ENCODE measurements at places on chromosomes 7 and 10.

GRCh38 chr7:119720541-119720940 is 552.4 kb upstream of the KCND2 start:
- DNase-seq: peak; percentile 46

DNA sequence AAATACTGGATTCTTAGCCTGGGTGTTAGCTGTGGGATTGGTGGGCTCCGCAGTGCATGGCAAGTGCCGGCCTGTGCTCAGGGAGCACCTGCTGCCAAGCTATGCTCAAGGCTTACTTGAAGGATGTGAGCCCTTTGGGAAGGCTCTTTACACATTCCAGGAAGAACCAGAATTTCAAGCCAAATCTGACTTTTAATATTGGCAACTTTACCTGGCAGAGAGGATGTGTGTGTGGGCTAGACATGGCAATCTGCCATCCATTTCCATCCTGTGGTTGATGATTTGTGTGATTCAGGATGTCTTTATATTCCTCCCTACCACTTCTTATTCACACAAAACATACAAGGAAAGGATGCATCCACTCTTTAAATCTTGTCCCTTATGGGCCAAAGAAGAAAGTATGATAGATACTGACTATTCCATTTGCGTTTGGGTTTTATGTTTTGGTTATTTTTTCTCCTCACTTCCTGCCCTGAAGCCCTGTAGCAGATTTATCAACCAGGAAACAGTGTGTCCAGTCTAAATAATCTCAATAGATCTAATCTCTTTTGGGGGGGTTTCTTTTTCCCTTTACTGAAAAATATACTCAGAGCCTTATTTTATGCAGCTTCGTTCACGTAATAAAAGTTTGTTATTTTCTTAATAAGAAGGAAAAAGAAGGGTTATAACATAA is 247.1 kb downstream of the COBL start:
- DNase-seq: no peak

DNA sequence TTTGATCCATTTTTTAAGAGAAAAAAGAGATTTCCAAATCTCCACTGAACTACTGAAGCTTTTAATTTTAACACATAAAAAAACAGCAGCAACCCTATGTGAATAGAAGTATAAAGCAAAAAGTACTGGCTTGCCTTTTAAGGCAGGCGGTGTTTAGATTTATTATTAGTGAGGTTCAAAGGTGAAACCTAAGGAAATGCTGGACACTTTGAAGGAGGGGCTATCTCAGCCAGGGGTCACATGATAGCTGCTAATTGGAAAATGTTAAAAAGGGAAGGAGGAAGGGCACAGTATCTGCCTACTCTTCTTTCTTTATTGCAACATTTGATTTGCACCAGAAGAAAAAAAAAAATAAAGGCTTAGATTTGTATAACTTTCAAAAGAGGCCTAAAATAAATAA is 183.8 kb downstream of the SKAP2 start:
- no peak for DNase-seq

- no peak for DNase-seq
These were observed 61.0 kb downstream of the DOCK4 start for GRCh38 chr7:112145206-112145605.

- DNase-seq: no peak
These were observed 17.0 kb upstream of the NUP42 start for GRCh38 chr7:23164846-23165245.

- no peak for DNase-seq
These were observed 60.7 kb upstream of the SLC13A1 start for GRCh38 chr7:123260428-123260960.

- no peak for DNase-seq
These were observed 269.6 kb upstream of the LRGUK start for GRCh38 chr7:133857376-133858119.

GRCh38 chr10:66307826-66308225 is 618.0 kb upstream of the LRRTM3 start:
- peak; percentile 3 for DNase-seq

- DNase-seq: no peak
These were observed 50.7 kb downstream of the MDFIC start for GRCh38 chr7:114972567-114972966.

- peak; percentile 93 for DNase-seq
These were observed 47.6 kb upstream of the ITGB1 start for GRCh38 chr10:33005322-33006301.

DNA sequence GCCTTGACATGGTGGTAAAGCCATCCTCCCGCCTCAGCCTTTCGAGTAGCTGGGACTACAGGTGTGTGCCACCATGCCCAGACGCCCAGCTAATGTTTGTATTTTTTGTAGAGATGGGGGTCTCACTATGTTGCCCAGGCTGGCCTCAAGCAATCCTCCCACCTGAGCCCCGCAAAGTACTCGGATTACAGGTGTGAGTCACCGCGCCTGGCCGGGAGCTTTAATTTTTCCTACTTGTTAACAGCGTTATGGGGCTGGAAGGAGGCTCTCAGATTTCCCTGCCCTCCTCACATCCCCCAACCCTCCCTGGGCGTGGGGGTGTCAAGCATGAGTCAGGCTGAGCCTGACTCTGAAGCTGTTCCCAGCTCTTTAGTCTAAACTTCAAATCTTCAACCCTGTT is 8.3 kb downstream of the ALKBH4 start:
- peak; percentile 95 for DNase-seq

- no peak for DNase-seq
These were observed 28.3 kb upstream of the EGR2 start for GRCh38 chr10:62844280-62845011.

GRCh38 chr10:106996510-106996909 is 168.0 kb downstream of the SORCS1 start:
- DNase-seq: no peak

DNA sequence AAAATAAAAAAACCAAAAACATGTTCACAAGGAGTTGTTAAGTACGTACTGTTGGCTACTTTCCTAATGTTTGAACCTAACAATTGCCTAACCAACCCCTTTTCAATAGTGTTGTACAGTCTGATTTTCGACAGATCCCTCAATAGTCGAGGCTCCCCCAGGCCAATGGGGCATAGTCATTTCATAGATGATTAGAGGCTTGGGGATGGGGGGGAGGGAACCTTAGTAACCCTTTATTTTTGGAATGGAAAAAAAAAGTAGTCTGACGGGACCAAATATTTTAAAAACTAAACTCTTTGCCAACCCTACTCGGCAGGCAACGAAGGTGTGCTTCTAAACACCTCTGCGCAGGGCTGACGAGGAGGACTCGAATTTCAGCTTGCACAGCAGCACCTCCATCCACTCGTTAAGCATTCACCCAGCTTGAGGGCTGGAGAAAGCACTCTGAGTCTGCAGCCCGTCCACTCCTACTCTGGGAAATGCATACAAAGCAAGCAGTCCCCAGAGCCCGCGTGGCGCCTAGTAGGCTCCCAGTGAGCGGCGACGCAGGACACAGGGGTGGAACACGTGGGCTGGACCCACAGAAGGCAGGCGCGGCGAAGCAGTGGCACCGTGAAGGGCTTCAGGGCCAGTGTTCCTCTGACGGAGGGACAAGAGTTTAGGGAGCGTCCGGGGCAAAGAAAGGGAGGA is 899 bp downstream of the PUS7 start:
- DNase-seq: peak; percentile 91

- DNase-seq: peak; percentile 98
These were observed 47.1 kb downstream of the SYPL1 start for GRCh38 chr7:106064771-106065574.

DNA sequence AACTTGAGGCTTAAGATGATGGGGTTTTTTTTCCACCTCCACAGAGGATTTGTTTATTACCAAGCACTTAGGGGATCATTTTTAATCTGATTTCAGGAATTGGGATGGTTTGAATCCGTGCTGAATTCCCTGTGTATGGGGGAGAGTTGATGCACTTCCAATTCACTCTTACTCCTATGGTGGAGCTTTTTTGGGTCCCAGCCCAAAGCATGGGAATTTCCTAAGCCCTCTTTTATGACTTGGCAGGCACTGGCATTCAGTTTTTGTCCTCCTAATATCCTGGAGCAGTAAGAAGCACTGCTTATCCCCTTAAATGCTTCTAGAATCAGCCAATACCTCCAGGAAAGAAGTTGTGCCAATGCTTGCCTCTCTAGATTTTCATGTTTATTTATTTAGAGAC is 78.7 kb downstream of the HYCC1 start:
- DNase-seq: no peak

GRCh38 chr7:29356631-29357030 is 162.1 kb downstream of the CHN2 start:
- no peak for DNase-seq

- no peak for DNase-seq
These were observed 24.8 kb downstream of the NPTX2 start for GRCh38 chr7:98641646-98642500.

GRCh38 chr7:102297487-102298218 is 11.0 kb downstream of the SH2B2 start:
- DNase-seq: no peak

DNA sequence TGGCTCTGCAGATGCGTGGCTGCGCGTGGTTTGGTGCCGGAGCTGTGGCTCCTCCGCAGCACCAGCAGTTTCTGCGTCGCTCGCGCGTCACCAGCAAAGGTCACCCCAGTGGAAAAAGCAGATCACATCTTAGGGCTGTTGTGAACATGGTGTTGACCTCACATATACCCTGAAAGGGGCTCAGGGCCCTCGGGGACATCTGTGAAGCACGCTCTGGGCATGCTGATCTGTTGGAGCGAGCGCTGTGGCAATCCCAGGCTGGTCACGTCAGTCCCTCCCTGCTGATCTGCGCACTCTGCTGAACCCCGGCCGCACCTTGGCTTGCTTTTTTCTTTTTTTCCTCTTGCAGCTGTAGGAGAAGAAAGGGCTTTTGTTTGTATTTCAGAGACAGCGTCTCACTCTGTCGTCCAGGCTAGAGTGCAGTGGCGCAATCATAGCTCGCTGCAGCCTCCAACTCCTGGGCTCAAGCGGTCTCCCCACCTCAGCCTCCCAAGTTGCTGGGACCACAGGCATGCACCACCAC is 33.3 kb upstream of the AP5Z1 start:
- DNase-seq: no peak

GRCh38 chr7:12064586-12065127 is 146.4 kb upstream of the TMEM106B start:
- DNase-seq: no peak

GRCh38 chr10:108064746-108065260 is 900.3 kb upstream of the SORCS1 start:
- no peak for DNase-seq

DNA sequence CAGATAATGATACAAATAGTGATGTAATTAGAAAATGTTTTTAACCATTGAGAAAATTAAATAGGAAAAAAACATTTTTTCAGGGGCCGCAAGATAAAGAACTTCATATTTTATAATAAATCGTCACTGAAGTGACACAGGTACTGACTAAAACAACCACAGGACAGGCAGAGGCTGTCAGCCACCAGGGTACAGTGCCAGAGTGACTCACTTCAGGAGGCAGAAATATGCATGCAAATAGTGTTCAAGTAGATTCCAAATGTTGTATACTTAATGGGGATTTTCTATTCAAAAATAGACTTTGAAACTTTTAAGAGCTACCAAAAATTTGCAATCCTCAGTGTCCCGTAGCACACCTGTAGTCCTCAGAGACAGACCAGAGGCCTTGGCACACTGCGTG is 68.6 kb downstream of the FRMPD2 start:
- no peak for DNase-seq

- no peak for DNase-seq
These were observed 238.2 kb upstream of the GRB10 start for GRCh38 chr7:51020944-51021343.

- peak; percentile 91 for DNase-seq
These were observed 7.7 kb upstream of the OPN1SW start for GRCh38 chr7:128783143-128783861.

DNA sequence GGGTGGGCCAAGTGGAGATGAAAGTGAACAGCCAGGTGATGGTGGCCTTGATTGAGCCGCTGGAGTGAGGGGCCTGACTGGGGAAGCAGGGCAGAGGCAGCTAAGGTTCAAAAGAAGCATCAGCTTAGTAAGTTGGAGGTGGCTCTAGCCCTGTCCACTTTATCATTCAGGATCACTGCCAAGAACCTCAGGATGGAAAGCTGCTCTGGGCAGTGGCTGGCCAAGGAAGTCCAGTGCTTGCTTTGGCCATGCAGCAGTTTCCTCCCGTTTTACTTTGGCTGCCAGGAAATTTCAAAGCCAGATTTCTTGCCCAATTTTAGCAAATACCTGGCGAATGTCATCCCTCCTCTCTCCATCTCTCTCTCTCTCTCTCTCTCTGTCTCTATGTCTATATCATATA is 384.9 kb downstream of the PLXNA4 start:
- DNase-seq: no peak

- DNase-seq: peak; percentile 83
These were observed 73.0 kb upstream of the LEP start for GRCh38 chr7:128167791-128168666.

- peak; percentile 61 for DNase-seq
These were observed 3.5 kb downstream of the APBB1IP start for GRCh38 chr10:26441491-26442214.

- no peak for DNase-seq
These were observed 66.5 kb downstream of the DGKB start for GRCh38 chr7:14836006-14836405.

DNA sequence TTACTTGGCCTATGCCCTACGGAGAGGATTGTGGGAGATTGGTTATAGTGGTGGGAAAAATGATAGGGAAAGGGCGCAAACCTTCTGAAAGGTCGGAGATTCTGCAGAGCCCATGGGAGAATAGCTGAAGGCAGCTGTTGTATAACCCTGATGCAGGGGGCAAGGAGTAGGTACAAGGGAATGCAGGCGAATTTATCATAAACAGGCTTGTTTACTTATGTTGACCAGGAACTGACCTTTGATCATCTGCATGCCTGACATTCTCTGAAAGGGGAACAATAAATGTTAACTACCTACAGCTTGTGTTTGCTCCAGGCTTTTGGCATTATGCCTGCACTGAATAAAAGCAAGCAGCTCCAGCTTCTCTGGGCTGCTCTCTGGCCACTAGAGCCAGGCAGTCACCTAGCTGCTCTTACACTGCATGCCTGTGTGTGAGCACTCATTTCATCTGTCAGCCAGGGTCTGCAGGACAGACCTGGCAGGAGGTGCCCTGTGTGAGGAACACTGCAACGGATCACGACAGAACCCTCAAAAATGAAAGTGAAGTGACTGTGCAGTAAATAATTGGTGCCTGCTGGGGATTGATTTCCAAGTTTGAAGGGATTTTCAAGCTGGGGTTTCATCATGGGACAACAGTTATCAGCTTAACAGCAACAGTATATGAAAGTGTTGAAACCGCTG is 31.1 kb upstream of the ABCA13 start:
- DNase-seq: no peak

- no peak for DNase-seq
These were observed 370.8 kb downstream of the PLXNA4 start for GRCh38 chr7:132205509-132205908.

- no peak for DNase-seq
These were observed 194.9 kb downstream of the KCNMA1 start for GRCh38 chr10:77442699-77443189.

DNA sequence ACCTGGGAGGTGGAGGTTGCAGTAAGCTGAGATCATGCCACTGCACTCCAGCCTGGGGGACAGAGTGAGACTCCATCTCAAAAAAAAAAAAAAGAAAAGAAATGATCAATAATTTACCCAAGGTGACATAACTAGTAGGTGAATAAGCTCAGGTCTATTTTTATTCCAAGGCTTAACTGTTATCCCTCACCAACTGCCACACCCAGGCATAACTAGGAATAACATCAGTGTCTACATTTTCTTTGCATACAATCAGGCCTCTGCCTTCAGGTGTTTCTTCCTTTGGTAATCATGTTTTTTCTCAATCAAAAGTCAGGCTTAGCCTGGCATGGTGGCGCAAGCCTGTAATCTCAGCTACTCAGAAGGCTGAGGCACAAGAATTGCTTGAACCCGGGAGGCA is 26.6 kb downstream of the CPEB3 start:
- DNase-seq: no peak

GRCh38 chr10:95831515-95831914 is 75.6 kb downstream of the ENTPD1 start:
- DNase-seq: no peak
